ENCODE measurements at places on chromosomes 3 and 15.

GRCh38 chr15:77446840-77447390 is 26.2 kb downstream of the HMG20A start:
- DNase-seq = no peak

DNA sequence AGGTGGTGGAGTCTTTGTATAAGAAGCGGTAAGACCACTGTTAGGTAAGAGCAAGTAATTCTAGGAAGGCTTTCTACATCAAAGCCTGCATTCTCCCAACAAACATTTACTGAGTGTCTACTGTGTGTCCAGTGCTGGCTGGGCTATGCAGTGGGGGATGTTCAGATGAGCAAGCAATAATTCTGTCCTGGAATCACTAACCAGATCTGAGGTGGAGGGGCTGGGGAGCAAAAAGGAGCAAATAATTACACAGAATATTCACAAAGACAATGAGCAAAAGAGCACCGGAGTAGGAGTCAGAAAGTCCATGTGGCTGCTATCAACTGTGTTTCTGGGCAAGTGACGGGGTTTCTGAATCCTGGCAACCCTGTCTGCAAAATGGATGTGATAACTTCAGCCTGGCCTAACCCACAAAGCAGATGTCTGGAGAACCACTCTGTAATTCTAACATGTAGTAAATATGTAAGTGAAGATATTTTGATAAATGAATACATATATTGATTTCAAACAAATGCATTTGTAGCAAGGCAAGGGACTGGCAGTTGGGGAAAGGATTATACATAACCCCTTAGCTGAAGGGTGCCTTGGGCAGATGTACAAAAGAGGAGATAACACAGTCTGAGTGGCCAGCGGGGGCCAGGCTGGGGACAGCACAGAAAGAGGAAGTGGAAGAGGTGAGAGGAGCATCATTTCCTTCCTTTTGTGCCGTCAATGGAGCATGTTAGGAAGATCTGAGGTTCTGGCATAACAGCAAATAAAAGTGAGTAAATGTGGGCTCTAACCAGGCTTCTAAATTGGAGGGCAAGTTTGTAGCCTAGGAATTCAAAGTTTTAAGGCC is 28.8 kb downstream of the CYP8B1 start:
- no peak for DNase-seq

DNA sequence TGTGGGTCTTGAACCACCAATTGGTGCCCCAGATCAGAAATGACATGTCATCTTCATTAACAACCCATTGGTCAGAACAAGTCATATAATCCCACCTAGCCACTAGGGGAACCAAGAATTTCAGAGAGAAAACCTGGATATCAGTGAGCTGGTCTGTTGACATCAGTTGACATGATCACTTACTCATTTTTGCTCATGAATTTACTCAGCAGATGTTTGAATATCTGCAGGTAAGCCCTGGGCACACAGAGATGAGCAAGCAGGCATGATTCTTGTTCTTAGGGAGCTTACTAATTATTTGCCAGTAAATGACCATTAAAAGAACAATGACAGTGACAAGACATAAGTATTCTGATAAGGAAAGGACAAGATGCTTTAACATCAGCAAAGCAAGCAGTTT is 64.3 kb upstream of the PLCL2 start:
- no peak for DNase-seq

DNA sequence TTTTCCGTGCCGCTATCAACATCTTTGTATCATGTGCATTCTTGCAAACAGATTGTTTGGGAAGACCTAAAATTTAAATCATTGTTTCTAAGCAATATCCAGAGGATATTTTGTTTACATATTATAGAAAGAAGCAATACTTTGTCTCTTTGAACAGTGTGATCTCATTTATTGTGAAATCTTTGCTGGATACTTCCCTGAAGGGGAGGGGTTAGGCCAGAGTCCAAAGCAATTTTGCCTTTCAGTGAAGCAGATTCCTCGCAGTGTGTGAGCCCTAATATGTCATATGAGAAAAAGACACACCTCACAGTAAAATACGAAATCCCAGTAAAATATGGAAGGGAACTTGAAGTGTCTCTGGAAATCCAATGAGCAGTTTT is 158.7 kb upstream of the SLCO3A1 start:
- no peak for DNase-seq

- DNase-seq = no peak
Observed at GRCh38 chr3:76310089-76310488, 524.7 kb upstream of the ZNF717 start.

All from DMS53 (cell line).